ENCODE measurements at places on chromosomes 6 and 20. TPM values are rescaled to one million over a fixed set of nuclear protein-coding genes. Genes with fewer than 3 reads are reported as not detected.

ATP9A gene
- total RNA-seq, result 65.6 TPM

DCDC2 gene
- not detected for total RNA-seq

CST4 gene
- not detected for total RNA-seq

TTLL9 gene
- total RNA-seq, result 0.34 TPM

TNFRSF6B gene
- 5.0 TPM for total RNA-seq

CFB gene
- total RNA-seq, result 28.7 TPM

DNA sequence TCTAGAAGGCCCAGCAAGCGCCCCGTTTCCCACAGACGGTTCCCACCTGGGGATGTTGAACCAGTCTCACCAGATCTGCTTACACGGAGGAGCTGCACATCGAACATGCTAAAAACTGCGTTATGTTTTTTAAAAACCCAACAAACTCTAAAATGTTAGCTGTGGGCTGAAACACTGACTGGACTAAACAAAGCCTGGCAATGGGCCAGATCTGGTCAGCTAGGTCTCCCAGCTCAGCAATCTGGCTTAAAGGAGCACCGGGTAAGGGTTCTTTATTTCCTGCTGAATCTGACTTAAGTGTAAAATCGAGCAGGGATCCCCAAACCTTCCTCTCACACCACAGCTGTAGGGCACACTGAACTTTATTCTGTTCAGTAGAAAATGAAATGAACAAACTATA lies 156.9 kb downstream of the FOXC1 start:
- no peak overlapping the region for H3K27ac ChIP-seq
- no peaks in the 10 kb centered on the region for H3K36me3 ChIP-seq
- peaks cover 28% of the 10 kb centered on the region for H3K4me1 ChIP-seq
- DNase-seq, result no peak
- no peak overlapping the region for H3K4me3 ChIP-seq

GRCh38 chr6:38935051-38935450 lies 113.5 kb upstream of the GLP1R start:
- no peak for DNase-seq
- no peaks in the 10 kb centered on the region for H3K4me1 ChIP-seq
- no peak overlapping the region for H3K4me3 ChIP-seq
- no peaks in the 10 kb centered on the region for H3K27me3 ChIP-seq
- no peak overlapping the region for H3K27ac ChIP-seq

DNA sequence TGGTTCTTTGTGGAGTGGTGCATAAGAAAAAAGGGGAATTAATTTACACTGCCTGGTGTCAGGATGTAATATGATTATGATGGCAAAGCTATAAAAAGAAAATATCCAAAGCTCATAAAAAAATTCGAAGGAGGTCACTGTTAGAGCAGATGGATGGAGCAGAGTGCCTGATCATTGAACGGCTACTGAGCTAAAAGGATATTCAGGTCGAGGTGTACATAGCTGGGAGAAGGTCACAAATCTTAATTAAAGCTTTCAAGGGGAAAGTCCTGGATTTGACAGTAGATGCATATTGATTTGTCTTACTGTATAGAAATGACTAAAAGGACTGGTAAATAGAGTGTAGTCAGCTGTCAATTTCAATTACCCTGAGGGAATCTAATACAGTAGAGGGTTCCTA lies 84.4 kb downstream of the PKIB start:
- no peaks in the 10 kb centered on the region for H3K4me1 ChIP-seq
- H3K27me3 ChIP-seq, result no peaks in the 10 kb centered on the region
- H3K27ac ChIP-seq, result no peak overlapping the region

DNA sequence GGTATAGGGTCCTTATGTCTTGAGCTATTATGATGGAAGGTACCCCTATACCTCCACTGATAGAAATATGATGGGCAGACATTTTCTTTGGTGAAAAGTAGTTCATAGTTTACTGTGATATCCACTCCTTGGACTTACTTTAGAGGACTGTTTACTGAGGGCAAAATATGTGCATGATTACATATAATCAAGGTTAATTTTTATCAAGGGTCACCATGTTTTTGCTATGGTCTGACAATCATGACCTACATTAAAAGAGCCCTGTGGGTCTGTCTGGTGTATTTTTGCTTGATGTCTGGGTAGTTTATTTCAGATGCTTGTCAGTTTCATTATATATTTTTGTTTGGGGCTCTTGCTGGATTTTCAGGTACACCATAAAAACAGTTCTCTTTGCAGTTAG lies 40.1 kb downstream of the CDKAL1 start:
- no peak overlapping the region for H3K4me3 ChIP-seq
- peaks cover 4% of the 10 kb centered on the region for H3K4me1 ChIP-seq

- H3K27me3 ChIP-seq, result no peaks in the 10 kb centered on the region
- no peak overlapping the region for H3K27ac ChIP-seq
- no peaks in the 10 kb centered on the region for H3K36me3 ChIP-seq
- peaks cover 13% of the 10 kb centered on the region for H3K4me1 ChIP-seq
These were observed 2.5 kb downstream of the RIMS1 start for GRCh38 chr6:71888756-71889340.

DNA sequence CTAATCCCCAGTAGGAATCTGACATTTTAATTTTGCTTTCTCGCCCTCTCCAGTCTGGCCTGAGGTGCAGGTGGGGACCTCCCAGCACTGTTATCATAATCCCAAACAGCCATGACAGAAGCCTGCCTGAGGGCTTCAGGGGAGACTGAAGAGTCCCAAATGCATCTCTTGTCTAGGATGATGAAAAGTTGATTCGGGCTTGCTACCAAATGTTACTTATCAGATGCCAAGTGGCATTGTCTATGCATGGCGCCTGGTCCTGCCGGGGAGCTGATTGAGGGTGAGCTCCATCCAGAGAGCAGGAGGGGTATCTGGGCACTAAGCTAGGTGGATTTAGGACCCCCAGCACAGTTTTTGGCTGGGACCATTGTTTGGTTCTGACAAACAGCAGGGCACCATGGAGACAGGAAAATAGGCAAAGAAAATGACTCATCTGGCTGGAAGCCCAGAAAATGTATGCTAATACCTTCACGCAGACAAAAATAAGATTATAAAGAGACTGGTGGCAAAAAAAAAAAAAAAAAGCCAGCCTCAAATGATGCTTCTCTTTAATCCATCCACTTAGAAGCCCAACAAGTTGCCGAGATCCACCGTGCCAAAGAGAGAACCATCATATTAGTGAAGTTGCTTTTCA lies 513.7 kb upstream of the SULF2 start:
- H3K27me3 ChIP-seq, result no peaks in the 10 kb centered on the region
- H3K27ac ChIP-seq, result peak overlapping the region; percentile 75
- H3K4me3 ChIP-seq, result no peak overlapping the region
- peaks cover 35% of the 10 kb centered on the region for H3K4me1 ChIP-seq
- no peak for DNase-seq
- H3K36me3 ChIP-seq, result no peaks in the 10 kb centered on the region

- H3K4me3 ChIP-seq, result no peak overlapping the region
- no peaks in the 10 kb centered on the region for H3K36me3 ChIP-seq
- DNase-seq, result no peak
- no peaks in the 10 kb centered on the region for H3K27me3 ChIP-seq
These were observed 42.8 kb downstream of the RREB1 start for GRCh38 chr6:7150381-7151064.

DNA sequence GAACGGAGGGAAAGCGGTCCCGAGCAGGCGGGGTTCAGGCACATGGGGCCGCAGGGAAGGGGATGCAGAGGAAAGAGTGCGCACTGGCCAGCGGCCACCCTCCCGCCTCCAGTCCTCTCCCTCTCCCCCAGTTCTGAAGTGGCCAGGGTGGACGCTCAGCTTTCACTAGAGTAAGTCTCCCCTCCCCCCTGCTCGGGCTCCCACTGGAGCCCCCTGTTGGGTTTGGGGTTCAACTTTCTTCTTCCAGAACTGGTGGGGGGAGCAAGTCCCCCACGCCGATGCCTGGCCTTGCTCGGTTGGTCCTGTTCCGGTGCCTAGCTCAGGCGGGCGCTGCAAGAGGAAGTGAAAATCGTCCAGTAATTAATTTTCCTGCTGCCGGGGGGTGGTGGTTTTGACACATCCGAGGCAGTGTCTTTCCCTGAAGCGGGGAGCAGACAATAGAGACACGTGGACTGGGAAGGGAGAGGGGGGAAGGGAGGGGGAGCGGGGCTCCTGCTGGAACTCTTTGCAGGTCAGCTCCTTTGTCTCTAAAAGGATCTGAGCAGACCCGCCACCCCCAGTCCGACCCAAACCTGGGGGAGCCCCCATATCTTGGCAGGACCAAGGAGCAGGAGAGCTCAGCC lies 824 bp upstream of the SCRT2 start:
- H3K27ac ChIP-seq, result no peak overlapping the region
- H3K27me3 ChIP-seq, result peaks cover 30% of the 10 kb centered on the region
- no peak overlapping the region for H3K4me3 ChIP-seq
- peaks cover 23% of the 10 kb centered on the region for H3K4me1 ChIP-seq
- no peaks in the 10 kb centered on the region for H3K36me3 ChIP-seq

DNA sequence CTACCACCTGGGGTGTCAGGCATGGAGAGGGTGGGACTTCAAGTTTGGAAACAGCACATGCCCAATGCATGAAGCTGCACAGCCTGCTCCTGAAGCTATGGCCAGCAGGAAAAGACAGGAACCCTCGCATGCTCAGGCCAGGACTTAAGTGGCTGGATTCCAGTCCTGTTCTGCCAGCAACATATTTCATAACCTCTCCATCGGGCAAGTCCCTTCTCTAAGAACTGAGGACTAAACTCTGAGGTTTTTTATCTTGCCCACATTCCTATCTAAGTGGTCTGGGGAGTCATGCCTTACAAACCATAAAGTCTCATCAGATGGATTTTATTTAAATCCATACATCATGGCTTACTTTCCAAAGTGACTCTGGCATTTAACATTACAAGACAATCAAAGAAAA lies 27.5 kb upstream of the AGPAT4 start:
- H3K36me3 ChIP-seq, result no peaks in the 10 kb centered on the region
- no peak overlapping the region for H3K27ac ChIP-seq
- H3K4me3 ChIP-seq, result no peak overlapping the region

DNA sequence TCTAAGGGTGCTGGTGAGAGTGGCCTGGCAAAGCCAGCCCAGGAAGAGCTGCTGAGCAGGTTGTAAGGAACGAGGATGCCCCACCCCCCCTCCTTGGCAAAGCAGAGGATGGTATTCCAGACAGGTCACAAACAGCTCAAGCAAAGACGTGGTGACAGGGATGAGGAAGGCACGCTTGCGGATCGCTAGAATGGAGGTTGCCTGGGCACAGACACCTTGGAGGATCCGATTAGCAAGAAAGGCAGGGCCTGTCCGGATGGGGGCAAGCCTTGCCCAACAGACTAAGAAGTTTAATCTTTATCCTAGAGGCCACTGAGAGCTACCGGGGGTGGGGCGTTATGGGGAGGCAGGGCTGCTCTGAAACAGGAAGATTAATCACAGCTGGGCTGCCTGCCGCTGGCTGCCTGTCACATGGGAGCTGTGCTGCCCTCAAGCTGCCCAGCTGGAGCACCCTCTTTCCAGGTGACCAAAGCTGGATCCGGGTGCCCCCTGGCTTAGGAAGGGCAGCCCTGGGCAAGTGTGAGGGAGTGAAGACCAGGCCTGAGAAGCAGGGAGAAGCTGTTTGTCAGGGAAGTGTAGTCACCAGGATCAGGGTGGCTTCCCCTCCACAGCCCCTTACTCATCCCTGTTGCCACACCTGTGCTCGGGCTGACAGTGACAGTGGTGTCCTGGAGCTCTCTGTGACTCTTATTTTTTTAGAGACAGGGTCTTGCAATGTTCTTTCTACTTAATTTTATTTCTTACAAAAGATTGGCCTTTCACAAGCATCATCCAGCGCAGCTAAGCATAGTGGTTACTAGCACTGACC lies 9.1 kb upstream of the MAPK13 start:
- DNase-seq, result no peak
- H3K27ac ChIP-seq, result peak overlapping the region; percentile 30

DNA sequence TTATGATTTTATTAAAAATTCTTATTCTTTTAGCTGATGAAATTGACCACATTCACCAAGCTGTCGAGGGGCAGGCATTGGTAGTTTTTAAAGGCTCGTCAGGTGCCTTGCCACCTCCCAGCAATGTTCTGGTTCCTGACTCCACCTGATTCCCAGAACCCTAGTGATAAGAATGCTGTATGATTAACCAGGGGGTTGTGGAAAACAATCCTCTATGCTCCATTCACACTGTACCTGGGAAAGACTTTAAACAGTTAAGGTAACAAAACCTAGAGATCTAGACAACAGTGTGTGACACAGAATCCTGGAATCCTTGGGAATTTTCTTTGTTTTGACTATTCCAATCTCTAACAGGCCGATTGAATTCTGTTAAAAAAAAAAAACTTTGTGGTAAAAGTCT lies 165.7 kb upstream of the OLIG3 start:
- no peak overlapping the region for H3K27ac ChIP-seq
- H3K4me1 ChIP-seq, result no peaks in the 10 kb centered on the region
- no peak for DNase-seq
- H3K4me3 ChIP-seq, result no peak overlapping the region

DNA sequence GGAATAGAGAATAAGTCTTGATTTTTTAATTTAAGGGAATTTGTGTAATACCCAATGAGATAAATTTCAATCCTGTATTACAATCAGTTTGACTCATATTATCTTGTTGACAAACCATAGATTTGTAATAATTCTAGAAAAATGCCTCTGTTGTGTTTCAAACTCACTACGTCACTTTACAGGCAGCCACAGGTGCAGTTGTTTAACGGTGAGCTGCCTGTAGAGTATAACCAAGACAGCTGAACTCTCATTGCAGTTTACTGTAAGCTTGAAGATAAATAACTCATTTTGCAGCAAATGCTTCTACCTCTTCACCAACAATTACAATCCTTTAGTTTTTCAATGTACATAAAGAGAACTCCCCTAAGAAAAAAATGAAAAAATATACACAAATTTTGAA lies 114.3 kb downstream of the PRKN start:
- H3K4me1 ChIP-seq, result no peaks in the 10 kb centered on the region
- no peak for DNase-seq
- H3K27ac ChIP-seq, result no peak overlapping the region
- no peaks in the 10 kb centered on the region for H3K36me3 ChIP-seq
- no peaks in the 10 kb centered on the region for H3K27me3 ChIP-seq

GRCh38 chr20:2955257-2955970 lies 82.1 kb downstream of the PTPRA start:
- no peak overlapping the region for H3K4me3 ChIP-seq
- H3K27ac ChIP-seq, result no peak overlapping the region
- H3K36me3 ChIP-seq, result peaks cover 17% of the 10 kb centered on the region
- no peaks in the 10 kb centered on the region for H3K27me3 ChIP-seq
- H3K4me1 ChIP-seq, result no peaks in the 10 kb centered on the region

DNA sequence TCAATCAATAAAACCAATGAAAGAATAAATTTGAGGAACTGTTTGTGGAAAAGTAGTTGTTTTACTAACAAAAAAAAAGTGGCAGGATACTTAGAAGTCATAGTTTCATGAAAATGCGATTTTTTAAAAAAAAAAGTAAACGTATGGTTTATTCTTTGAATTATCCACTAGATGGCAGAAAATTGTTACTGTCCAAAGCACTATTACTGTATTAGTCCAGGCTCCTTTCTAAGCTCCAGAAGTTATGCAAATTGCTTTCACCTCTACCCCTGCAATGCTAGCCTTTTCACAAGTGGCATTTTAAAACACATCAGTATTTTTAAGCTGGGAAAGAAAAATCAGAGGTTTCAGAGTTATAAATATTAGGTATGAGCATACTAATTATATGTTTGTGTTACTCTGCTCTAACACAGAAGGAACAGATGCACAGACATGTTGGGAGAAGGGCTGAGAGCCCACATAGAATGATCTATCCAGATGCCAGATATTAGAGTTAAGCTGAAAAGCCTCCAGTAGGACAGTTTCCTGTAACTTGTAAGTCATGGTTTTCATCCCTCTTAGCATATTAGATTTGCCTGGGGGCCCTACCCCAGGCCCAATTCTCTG lies 63.9 kb downstream of the FHL5 start:
- no peak for DNase-seq
- no peak overlapping the region for H3K4me3 ChIP-seq
- H3K4me1 ChIP-seq, result peaks cover 3% of the 10 kb centered on the region
- H3K27me3 ChIP-seq, result no peaks in the 10 kb centered on the region
- no peaks in the 10 kb centered on the region for H3K36me3 ChIP-seq
- H3K27ac ChIP-seq, result no peak overlapping the region

- H3K27me3 ChIP-seq, result no peaks in the 10 kb centered on the region
- DNase-seq, result no peak
- H3K36me3 ChIP-seq, result no peaks in the 10 kb centered on the region
- no peaks in the 10 kb centered on the region for H3K4me1 ChIP-seq
These were observed 433.7 kb upstream of the MANEA start for GRCh38 chr6:95143408-95144180.

Data from esophagus muscularis mucosa (tissue), 4 donors.